Dorsolateral prefrontal cortex (tissue), 122 donors: ENCODE measurements at places on chromosomes 3 and 15.

DNA sequence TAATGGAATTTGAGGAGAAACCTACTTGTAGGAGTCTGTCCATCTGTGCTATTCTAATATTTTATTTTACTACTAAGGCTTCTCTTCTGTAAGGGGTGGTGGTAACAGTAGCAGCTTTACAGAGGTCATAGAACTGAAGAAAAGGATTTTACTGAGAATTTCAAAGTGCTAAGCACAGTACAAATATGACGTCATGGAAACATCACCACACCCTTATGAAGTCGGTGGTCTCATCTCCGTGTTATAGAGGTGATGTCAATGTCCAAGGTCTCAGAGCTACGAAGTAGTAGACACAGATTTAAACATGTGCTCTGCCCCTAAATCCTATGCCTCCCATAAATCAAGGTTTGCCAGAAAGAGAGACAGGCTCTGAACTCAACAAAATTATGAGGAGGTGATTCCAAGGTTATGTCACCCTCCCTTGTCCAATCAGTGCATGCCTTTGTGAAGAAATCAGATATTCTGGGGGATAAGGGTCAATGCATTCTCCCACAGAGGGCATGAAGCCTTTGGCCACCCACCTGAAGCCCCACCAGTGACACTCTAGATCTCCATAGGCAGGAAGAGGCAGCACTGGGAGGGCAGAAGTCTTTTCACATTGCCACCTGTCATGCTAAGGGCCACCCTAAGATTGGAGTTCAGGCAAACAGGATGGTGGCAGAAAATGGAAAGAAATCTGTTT lies 22.9 kb downstream of the MECOM start:
- DNase-seq = no peak

DNA sequence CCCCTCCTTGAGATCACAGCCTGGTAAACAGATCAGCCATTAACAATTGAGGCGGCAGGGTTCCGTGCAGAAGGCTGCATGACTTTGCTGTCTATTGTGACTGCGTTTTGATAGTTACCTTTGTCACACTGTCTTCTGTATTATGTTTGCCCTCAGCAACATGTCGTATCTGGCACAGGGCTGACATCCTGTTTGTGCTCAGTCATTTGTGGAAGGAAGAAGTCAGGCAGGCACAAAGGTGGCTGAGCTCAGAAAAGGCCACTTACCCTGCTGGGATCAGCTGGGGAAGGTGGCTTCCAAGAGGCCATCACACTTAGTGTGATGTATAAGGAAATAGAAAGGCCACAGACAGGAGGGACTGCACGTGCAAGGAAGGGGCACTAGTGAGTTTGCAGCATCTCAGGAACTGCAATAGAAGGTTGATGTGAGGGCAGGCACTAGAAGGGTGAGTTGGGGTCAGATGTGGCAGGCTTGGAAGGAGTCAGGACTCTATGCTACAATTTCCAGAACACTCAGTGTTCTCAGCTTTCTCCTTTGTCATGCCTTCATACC lies 13.4 kb downstream of the PML start:
- no peak for DNase-seq

DNA sequence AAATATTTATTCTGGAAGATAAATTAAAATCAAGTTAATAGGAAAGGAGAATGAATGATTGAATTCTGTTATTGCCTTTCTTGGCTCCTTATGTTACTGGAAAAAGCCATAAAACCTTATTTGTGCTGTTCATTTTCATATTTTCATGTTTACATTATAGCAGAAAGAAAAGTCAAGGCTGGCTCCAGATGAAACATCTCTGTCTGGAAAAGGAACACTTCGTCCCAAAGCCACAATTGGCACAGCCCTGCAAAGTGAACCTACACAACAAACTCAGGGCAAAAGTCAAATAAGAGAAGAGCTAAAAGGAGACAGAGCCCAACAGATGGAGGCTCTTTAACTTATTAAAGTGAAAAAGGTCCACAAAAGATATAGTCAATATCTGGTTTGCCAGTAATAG lies 73.4 kb downstream of the GTPBP8 start:
- DNase-seq = no peak

- no peak for DNase-seq
Measured at GRCh38 chr3:181629029-181629428, 82.7 kb upstream of the SOX2 start.

DNA sequence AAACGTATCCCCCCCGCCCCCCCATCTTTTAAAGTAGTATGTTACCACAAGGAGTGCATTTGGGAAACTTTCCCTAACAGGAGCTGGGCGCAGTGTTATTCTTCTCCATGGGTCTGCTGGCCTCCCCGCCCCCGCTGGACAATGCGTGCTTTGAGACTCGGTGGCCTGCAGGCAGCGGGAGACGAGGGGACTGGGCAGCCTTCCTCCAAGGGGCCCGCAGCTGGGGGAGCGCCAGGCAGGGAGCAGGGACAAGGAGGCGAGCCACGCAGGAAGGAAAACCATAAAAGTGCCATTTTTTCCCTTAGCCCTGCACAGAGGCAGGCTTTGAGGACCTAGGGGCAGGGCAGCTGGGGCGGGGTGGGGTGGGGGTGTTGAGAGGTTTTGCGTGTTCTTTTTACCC lies 14.1 kb downstream of the SOX2 start:
- no peak for DNase-seq

- DNase-seq = no peak
Measured at GRCh38 chr15:41494922-41495735, 1.5 kb downstream of the ITPKA start.

DNA sequence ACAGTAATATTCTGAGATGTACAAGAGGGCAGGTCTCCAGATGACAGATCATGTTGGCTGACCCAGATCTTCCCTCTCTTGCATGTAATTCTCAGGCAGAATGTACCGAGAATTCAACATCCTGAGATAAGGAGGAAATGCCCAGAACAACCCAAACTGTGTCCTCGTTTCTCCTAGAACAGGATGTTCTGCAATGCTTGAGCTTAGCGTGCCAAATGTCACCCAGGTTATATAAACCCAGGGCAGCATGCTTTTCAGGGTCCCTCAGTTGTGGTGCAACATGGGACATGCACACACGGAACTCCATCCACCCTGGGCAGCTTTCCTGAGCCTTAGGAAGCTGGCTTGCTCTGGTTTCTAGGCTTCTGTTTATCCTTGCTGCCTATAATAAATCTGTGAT lies 102.1 kb upstream of the CMC1 start:
- DNase-seq = no peak
